ENCODE measurements at places on chromosomes 5 and 9.

DNA sequence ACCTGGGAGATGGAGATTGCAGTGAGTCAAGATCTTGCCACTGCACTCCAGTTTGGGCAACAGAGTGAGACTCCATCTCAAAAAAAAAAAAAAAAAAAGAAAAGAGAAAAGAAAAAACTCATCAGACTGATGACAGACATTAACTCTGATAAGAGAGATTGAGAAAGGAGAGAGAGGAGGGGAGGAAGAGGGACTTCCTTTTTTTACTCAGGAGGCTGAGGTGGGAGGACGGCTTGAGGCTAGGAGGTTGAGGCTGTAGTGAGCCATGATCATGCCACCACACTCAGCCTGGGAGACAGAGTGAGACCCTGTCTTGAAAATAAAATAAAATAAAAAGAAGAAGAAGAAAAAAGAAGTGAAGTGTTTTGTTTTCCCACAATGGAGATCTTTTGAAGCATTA is 9.7 kb upstream of the MSMP start:
- DNase-seq = no peak

- DNase-seq = no peak
Measured at GRCh38 chr5:143462431-143462830, 58.9 kb upstream of the NR3C1 start.

- DNase-seq = no peak
Measured at GRCh38 chr5:142184988-142185387, 76.4 kb downstream of the NDFIP1 start.

DNA sequence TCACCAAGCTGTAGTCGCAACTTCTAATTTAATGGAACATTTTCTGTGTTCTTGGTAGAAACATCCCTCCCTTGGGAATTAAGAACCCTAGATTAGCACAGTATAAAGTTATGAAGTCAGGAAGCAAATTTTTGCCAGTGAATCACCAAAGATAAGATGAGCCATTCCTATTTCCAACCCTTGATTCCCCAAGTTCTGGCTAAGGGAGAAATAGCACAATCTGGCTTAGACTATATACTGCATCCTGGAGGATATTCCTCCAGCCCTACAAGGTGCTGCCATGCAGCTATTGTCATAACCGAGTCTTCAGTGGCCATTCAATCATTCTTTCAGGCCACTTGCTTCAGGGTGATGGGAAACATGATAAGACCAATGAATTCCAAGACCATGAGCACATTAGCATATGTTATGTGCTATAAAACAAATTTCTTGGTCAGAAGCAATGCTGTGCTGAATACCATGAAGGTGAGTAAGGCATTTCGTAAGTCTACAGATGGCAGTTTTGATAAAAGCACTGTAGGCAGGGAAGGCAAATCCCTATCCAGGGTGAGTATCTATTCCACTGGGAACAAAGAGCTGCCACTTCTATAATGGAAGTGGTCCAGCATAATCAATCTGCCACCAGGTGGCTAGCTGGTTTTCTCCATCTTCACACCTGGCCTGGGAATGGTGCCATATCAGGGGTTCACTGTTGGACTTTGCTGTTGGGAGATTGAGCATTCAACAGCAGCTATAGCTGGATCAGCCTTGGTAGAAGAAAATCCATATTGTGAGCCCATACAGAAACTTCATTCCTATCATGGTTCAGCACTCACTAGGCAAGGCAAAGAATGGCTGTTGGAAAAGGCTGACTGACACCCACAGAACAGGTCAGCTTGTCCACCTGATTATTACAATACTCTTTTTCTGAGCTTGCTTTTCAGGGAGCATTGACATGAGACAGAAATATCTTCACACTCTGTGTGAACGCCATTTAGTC is 19.6 kb upstream of the ARL15 start:
- DNase-seq = no peak

DNA sequence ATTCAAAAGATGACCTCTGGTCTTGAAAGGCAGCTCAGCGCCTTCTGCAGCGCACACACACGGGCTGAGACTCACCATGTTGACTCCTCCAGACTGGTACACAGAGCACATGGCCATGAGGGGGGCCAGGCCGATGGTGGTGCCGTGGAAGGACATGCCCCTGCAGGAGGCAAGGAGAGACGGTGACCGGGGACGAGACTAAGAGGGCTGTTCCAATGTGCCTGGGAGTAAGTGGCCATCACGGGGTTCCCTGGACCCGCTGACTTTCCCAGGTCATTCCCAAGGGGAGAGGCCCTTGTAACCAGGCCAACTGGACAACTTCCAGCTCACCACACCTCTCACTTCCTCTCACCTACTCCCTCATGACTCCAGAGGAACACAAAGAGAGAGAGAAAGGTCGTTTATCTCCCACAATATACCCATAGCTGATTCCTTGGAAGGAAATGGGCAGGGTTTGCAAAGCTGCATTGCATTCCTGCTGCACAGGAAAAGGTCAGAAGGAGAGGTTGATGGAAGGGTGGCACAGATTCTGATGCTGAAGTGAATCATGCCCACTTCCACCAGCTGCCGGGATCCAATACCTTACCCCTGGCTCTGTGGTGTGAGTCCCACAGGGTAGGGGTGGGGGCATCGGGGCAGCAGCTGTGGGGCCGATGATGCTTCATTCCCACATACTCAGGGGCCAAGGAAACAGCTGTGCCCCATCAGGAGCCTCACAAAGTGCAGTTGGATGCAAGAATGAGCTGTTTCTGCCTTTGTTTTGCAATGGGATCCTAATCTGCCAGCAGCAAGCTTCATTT is 47.2 kb downstream of the NIPAL4 start:
- no peak for DNase-seq

GRCh38 chr5:75512383-75513074 is 838 bp downstream of the POLK start:
- no peak for DNase-seq

DNA sequence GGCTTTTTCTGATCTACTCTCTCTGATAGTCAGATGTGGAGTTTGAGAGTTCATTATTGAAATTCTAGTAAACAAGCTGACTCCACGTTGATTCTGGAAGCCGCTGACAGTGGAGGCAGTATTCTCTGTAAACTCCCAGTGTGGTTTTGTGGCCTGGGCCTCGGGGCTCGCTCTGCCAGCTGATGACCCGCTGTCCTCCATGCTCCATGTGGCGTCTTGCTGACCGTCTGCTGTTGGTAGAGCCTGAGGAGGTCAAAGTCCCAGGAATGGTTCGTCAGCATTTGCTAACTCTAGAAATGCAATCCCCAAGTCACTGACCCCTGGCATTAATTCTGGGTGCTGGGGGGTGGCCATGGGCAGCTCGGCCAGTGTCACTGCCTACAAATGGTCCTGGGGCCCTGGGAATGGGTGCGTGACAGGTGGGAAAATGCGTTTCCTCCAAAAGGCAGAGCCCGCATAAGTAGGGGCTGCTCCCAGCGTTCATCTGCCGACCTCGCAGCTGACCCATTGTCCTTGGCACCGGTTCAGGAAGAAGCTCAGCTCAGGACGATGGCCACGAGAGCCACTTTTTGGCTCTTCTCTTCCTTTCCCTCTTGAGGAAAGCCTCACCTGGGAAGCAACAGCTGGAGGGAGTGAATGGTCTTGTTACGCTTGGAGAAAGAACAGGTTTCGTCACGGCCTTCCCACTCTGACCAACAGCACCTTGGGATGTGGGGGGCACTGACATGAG is 55.1 kb downstream of the MRPL36 start:
- DNase-seq = no peak

- no peak for DNase-seq
Measured at GRCh38 chr9:77877976-77878375, 153.6 kb downstream of the GNAQ start.

- no peak for DNase-seq
Measured at GRCh38 chr5:64340293-64340692, 165.5 kb upstream of the RGS7BP start.

DNA sequence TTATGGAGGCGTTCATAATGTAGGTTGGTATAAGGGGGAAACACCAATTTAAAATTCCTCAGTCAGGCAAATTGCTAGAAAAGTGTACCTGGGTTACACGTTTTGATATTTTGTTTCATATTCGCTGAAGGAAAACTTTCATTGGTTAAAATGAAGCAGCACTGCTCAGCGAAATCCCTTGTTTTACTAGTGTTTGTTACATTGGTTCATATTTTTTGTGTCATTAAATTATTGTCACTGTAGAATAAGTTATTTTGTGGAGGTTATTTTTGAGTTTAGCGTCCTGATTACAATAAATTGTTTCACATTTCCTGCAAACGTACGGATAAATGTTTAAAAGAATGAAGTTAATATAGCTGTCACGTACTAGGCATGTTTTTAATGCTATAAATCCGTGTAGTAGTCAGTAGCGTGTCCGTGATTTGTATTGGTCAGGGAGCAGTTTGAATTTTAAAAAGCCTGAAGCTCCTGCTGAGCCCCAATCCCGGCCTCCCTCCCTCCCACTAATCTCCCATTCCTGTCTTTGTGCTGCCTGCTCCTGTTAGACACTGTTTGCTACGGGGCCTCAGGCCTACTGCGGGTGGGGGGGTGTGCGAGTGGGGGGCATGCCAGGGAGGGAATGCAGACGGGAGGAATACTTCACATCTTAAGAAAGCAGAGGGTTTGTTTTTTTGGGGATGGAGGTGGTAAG is 2.0 kb downstream of the NIPBL start:
- DNase-seq = no peak

DNA sequence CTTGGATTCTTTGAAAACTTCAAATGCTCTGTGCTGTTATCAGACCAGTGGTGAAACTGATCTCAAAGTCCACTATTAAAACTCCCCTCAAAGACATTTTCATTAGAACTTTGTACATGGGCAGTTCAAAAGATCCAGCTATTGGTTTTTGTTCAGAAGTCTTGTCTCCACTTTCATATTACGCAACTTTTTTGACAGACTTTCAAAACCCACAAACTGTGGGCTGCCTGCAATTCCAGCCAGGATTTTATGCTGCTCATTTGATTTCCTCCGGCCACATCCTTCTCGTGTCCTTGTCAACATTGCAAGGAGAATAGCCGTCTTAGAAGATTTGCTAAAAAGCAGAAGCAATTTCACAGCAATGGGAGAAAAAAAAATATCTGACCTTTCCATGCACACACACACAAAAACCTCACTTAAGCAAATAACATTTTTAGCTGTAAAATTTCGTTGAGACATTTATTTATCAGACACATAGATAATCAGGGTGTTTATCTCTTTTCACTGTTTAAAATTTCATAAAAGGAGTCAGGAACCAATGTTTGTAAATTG is 1990.5 kb downstream of the MAT2B start:
- no peak for DNase-seq

- no peak for DNase-seq
Measured at GRCh38 chr5:94181895-94182294, 436.5 kb downstream of the KIAA0825 start.

DNA sequence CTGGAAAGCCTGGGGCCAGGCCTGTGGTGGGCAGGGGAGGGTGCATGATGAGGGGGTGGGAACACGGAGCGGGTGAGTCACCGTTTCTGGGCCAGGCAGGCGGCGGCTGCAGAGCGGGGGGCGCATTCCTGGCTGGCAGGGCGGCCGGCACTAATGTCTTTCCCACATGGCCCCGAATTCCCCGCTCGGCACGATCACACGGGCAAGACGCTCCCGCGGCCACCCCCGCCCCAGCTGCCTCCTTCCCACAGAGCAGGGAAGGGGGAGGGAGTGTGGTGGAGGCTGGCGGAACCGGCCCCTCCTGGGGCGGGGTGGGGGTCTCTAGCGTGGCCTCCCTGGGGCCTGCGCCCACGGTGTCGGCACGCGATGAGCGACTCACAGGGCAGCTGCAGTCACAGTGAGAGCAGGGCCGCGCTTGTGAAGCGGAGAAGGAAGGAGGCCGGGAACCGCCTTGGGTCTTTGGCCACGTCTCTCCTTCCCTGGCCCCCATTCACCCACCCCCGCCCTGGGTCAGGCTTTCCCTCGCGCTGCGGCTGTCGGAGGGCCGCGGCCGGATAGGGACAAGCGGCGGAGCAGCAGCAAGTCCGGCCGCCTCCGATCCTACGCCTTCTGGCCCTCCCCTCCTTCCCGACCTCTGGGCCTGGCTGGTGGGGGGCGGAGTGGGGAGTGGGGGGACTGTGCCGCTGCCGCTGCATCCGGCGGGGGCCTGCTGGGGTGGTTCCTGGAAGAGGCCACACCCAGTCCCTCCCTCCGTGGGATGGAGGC is 48.9 kb downstream of the CXXC5 start:
- peak; percentile 38 for DNase-seq

DNA sequence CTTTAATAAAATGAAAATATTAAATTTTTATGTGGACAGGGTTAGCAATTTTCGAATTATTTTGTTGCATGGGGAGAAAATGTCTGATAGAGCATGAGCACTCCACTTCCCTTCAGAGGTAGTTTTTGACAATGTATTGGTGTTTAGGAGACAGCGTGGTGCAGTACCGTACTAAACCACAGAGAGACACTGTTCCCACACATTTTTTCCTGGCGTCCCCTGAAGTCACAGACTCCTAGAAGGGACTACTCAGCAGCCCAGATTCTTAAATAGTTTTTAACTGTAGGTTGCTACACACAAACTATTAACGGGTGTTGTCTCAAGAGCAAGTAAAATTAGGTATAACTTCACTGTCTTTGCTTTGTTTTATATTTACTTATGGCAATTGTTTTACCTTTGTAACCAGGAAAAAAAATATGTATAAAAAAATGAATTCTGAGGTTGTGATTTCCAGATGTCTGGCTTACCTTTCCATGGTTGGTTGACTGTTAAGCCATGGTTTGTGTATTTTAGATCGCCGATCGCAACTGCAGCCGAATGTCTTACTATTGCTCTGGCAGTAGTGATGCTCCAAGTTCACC is 171.2 kb downstream of the DOCK8 start:
- DNase-seq = peak; percentile 15

GRCh38 chr9:107737987-107738743 is 248.6 kb upstream of the KLF4 start:
- DNase-seq = no peak

GRCh38 chr5:169651526-169651925 is 14.5 kb downstream of the DOCK2 start:
- no peak for DNase-seq

DNA sequence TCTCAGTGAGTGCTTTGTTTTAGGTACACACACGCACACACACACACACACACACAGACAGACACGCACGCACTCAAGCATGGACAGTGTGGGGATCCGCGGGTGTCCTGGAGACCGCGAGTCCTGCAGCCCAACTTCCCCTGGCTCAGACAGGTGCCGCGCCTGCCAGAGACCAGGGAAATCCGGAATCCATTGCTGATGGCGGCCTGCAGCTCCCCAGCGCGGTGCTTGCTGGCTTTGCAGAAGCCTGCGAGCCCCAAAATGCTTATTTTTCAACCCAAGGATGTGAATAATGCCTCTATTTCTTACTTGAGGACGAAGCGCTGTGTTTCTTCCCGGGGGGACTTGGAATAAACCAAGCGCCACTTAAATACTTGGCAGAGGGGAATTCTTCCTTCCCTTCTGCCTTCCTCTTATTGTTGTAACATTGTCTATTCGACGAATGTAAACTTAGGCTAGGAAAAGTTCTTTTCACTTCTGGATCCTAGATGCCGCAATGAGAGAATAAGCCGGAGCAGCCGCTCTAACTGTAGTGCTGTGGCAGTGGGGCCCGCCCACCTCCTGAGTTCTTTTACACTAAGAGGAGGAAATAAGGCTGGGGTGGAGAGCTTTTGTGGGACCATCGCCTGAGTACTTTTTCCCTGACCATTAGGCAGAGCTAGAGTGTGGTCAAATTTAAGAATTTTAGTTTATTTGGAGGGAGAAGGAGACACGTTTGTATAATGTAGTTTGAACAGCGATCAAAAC is 802 bp downstream of the ITGA2 start:
- DNase-seq = peak; percentile 56

All from CD4-positive, alpha-beta T cell treated with Interleukin-17A for 4 hours (primary cell).